ENCODE measurements at places on chromosomes 11 and 22. TPM values are rescaled to one million over a fixed set of nuclear protein-coding genes. Genes with fewer than 3 reads are reported as not detected.

- no peak overlapping the region for H3K4me3 ChIP-seq
- H3K36me3 ChIP-seq: no peaks in the 10 kb centered on the region
- no peak overlapping the region for H3K27ac ChIP-seq
- peak; percentile 45 for DNase-seq
- peaks cover 3% of the 10 kb centered on the region for H3K4me1 ChIP-seq
Measured at GRCh38 chr11:1881442-1882264, 10.0 kb downstream of the PRR33 start.

- no peaks in the 10 kb centered on the region for H3K36me3 ChIP-seq
- DNase-seq: no peak
- no peak overlapping the region for H3K27ac ChIP-seq
- H3K27me3 ChIP-seq: no peaks in the 10 kb centered on the region
- no peak overlapping the region for H3K4me3 ChIP-seq
Measured at GRCh38 chr22:44407171-44407986, 90.7 kb downstream of the RTL6 start.

- H3K36me3 ChIP-seq: no peaks in the 10 kb centered on the region
- H3K4me1 ChIP-seq: peaks cover 3% of the 10 kb centered on the region
- no peak overlapping the region for H3K4me3 ChIP-seq
- H3K27ac ChIP-seq: peak overlapping the region; percentile 25
- DNase-seq: no peak
Measured at GRCh38 chr22:50439871-50440331, 34.9 kb downstream of the SBF1 start.

DNA sequence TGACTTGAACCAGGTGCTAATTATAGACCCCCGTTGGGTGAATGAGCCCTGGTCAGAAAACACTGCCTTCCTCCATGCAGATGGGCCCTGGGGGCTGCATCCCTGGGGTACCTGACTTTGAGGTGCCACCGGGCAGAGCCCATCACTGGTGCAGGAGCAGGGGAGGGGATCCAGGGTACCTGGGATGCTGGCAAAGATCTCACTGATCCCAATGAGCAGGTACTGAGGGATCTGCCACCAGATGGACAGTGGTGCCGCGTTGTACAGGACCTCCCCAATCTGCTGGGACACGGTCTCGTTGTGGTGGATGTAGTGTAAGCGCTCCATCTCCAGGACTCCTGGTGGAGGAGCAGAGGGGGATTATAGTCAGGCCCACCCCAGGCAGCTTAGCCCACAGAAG, 12.7 kb downstream of the SLC15A3 start:
- no peak overlapping the region for H3K27ac ChIP-seq
- no peak for DNase-seq
- H3K4me1 ChIP-seq: peaks cover 3% of the 10 kb centered on the region
- H3K27me3 ChIP-seq: no peaks in the 10 kb centered on the region
- H3K4me3 ChIP-seq: no peak overlapping the region

Gene PLET1
- not detected for total RNA-seq

DNA sequence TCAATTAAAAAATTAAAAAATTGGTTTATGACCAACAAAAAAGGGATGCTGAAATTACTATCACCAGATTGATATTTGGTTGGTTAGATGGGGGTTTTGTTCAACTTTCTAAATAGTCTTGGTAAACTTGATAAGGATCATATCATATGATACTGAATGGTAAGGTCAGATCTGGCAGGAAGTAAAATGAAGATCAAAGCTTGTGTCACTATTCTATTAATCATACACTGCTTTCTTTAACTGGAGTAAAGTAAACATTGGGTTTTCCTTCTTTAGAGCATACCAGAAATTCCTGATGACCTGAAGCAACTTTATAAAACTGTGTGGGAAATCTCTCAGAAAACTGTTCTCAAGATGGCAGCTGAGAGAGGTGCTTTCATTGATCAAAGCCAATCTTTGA, 40.2 kb downstream of the RRM1 start:
- H3K27ac ChIP-seq: no peak overlapping the region
- DNase-seq: no peak
- no peaks in the 10 kb centered on the region for H3K4me1 ChIP-seq
- no peaks in the 10 kb centered on the region for H3K27me3 ChIP-seq
- no peak overlapping the region for H3K4me3 ChIP-seq

Gene APOA4
- not detected for total RNA-seq

Gene CRYBA4
- not detected for total RNA-seq

Gene OR52D1
- total RNA-seq: not detected

DNA sequence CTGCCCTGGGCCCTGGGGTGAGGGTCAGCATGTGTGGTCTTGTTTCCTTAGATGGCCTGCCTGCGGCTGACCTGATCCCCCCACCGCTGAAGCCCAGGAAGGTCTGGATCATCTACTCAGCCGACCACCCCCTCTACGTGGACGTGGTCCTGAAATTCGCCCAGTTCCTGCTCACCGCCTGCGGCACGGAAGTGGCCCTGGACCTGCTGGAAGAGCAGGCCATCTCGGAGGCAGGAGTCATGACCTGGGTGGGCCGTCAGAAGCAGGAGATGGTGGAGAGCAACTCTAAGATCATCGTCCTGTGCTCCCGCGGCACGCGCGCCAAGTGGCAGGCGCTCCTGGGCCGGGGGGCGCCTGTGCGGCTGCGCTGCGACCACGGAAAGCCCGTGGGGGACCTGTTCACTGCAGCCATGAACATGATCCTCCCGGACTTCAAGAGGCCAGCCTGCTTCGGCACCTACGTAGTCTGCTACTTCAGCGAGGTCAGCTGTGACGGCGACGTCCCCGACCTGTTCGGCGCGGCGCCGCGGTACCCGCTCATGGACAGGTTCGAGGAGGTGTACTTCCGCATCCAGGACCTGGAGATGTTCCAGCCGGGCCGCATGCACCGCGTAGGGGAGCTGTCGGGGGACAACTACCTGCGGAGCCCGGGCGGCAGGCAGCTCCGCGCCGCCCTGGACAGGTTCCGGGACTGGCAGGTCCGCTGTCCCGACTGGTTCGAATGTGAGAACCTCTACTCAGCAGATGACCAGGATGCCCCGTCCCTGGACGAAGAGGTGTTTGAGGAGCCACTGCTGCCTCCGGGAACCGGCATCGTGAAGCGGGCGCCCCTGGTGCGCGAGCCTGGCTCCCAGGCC, 12.7 kb downstream of the TMEM121B start:
- peaks cover 37% of the 10 kb centered on the region for H3K36me3 ChIP-seq
- H3K4me3 ChIP-seq: no peak overlapping the region
- no peak for DNase-seq
- no peak overlapping the region for H3K27ac ChIP-seq
- H3K27me3 ChIP-seq: no peaks in the 10 kb centered on the region

GRCh38 chr11:35598254-35599125, 19.8 kb upstream of the FJX1 start:
- H3K36me3 ChIP-seq: no peaks in the 10 kb centered on the region
- H3K27me3 ChIP-seq: peaks cover 10% of the 10 kb centered on the region
- no peak overlapping the region for H3K4me3 ChIP-seq
- DNase-seq: no peak
- no peak overlapping the region for H3K27ac ChIP-seq
- no peaks in the 10 kb centered on the region for H3K4me1 ChIP-seq

GRCh38 chr22:17969701-17970113, 54.7 kb downstream of the MICAL3 start:
- no peaks in the 10 kb centered on the region for H3K27me3 ChIP-seq
- H3K36me3 ChIP-seq: peaks cover 4% of the 10 kb centered on the region
- H3K4me3 ChIP-seq: no peak overlapping the region
- peaks cover 7% of the 10 kb centered on the region for H3K4me1 ChIP-seq
- no peak overlapping the region for H3K27ac ChIP-seq

DNA sequence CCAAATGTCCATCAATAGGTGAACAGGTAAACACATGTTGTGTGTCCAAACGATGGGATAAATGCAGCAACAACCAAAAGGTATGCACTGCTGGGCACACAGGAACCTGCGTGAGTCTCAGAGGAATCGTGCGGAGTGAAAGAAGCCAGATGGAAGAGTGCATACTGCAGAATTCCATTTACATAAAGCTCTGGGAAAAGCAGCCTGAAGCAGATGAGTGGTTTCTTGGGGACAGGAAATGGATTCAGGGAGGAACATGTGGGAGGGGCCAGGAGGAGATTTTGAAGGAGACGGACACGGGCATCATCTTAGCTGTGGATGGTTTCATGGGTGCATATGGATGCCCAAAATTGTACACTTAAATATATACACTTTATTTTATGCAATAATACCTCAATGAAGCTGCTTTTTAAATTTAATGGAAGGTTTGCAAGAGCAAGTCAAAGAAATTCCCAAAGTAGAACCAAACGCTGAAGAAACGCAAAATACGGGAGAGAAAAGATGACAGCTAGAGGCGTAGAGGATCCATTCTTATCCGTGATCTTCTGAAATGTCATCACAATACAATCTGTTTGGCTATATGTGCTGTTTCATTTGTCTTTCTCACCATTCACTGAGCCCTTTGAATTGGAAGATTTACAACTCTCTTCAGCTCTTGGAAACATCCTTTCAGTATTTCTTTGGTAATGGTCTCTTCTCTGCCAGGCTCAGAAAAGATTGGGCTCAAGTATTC, 24.5 kb downstream of the ST14 start:
- H3K4me3 ChIP-seq: no peak overlapping the region
- H3K27ac ChIP-seq: no peak overlapping the region
- no peaks in the 10 kb centered on the region for H3K4me1 ChIP-seq
- no peaks in the 10 kb centered on the region for H3K36me3 ChIP-seq
- H3K27me3 ChIP-seq: peaks cover 16% of the 10 kb centered on the region

Measured in activated naive CD8-positive, alpha-beta T cell treated with anti-CD3 and anti-CD28 coated beads, Interleukin-2, amount 10 ng/mL, durations not matched to agents 7 days and 5 days (primary cell).